ENCODE measurements at places on chromosomes 7 and 10. TPM values are rescaled to one million over a fixed set of nuclear protein-coding genes. Genes with fewer than 3 reads are reported as not detected.

Gene SNCG
- total RNA-seq = 2.0 TPM

Gene MEOX2
- total RNA-seq = 16.2 TPM

Gene LIPN
- total RNA-seq = not detected

Gene SDHAF3
- total RNA-seq = 8.4 TPM

Gene MINDY4
- 1.4 TPM for total RNA-seq

Gene ZNF33A
- 31.1 TPM for total RNA-seq

Gene RBM20
- total RNA-seq = 7.4 TPM

Gene SUV39H2
- total RNA-seq = 7.4 TPM

DNA sequence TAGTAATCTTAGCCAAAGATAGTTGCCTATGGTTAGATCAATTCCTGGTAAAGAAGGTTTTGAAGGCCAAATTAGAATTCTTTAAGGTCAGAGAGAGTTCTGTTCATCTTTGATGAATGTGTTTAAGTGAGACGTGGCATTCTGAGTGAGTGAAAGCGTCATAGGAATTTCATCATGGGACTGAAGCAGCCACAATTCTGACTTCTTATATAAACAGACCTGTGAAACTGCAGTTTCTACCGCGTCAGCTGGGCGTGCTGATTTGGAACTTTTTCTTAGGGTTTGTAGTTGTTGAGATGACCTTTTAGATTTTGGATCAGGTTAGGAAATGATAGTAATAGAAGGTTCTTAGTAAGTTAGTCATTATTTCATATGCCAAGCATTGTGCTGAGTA, 103.8 kb downstream of the CNNM2 start:
- no peak overlapping the region for H3K4me3 ChIP-seq
- H3K27ac ChIP-seq = no peak overlapping the region
- DNase-seq = no peak
- no peaks in the 10 kb centered on the region for H3K27me3 ChIP-seq

- H3K27ac ChIP-seq = peak overlapping the region; percentile 84
- H3K4me1 ChIP-seq = peaks cover 70% of the 10 kb centered on the region
- no peak for DNase-seq
- no peaks in the 10 kb centered on the region for H3K36me3 ChIP-seq
- no peak overlapping the region for H3K4me3 ChIP-seq
Observed at GRCh38 chr10:72328829-72329204, 25.9 kb downstream of the DNAJB12 start.

GRCh38 chr10:86472061-86472460, 49.5 kb downstream of the WAPL start:
- no peak for DNase-seq
- H3K27ac ChIP-seq = no peak overlapping the region
- H3K36me3 ChIP-seq = no peaks in the 10 kb centered on the region
- H3K27me3 ChIP-seq = no peaks in the 10 kb centered on the region

DNA sequence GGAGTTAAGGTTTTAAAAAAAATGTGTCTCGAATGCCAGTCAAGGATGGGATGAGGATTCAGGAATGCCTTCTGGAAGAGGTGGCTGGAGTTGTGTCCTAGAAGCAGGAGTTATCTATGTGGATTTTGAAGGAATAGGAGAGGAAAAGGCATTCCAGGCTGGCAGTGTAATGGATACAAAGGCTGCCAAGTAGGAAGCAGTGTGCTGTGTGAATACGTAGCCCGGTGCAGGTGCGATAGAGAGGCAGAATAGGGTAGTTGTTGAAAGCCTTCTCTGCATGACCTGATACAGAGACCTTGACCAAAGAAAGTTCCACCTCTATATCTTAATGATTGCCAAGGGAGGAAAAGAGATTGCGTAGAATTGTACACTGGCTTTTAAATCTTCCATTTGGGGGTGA, 128.1 kb upstream of the ITGB1 start:
- no peaks in the 10 kb centered on the region for H3K36me3 ChIP-seq
- no peaks in the 10 kb centered on the region for H3K27me3 ChIP-seq
- no peak overlapping the region for H3K4me3 ChIP-seq
- DNase-seq = no peak

- H3K27ac ChIP-seq = no peak overlapping the region
- H3K27me3 ChIP-seq = no peaks in the 10 kb centered on the region
- H3K36me3 ChIP-seq = no peaks in the 10 kb centered on the region
- H3K4me3 ChIP-seq = no peak overlapping the region
- no peak for DNase-seq
Observed at GRCh38 chr7:114900127-114900526, 21.8 kb upstream of the MDFIC start.

GRCh38 chr7:148620749-148621359, 30.3 kb downstream of the C7orf33 start:
- peaks cover 22% of the 10 kb centered on the region for H3K4me1 ChIP-seq
- H3K27ac ChIP-seq = no peak overlapping the region
- H3K36me3 ChIP-seq = no peaks in the 10 kb centered on the region
- no peak for DNase-seq
- no peaks in the 10 kb centered on the region for H3K27me3 ChIP-seq

DNA sequence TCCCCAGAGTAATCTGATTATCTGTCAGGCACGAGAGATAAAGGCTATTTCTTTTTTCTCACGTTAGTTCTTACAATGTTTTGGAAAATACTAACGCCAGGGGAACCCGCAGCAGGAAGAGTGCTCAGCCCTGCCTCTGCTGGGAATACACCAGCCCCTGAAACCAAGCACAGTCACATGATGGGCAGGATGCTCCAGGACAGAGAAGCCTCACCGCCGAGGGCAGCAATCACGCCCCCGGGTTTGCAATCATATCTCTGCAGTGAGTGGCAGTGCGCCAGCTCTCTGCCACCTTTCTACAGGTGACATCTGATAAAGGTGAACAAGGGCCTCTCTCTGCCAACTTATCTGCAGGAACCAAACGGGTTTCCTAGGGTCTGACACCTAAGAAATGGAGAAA, 39.8 kb downstream of the BRI3 start:
- DNase-seq = no peak
- peaks cover 11% of the 10 kb centered on the region for H3K4me1 ChIP-seq
- peaks cover 8% of the 10 kb centered on the region for H3K27me3 ChIP-seq
- no peak overlapping the region for H3K27ac ChIP-seq
- H3K36me3 ChIP-seq = no peaks in the 10 kb centered on the region

DNA sequence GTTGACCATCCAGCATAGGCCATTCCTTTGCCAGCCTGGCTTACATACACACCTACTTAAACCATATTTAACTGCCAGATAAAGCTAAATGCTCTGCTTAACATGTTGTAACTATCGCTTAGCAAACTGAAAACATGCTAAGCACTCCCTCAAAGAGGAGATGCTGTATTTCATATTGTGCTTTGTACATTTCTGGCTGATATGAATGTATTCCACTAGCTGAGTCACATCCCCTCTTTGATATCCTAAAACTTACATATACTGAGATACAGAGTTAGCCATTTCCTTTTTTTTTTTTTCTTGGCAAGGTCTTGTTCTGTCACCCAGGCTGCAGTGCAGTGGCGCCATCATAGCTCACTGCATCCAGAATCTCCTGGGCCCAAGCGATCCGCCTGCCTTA, 99.4 kb downstream of the TPST1 start:
- H3K27ac ChIP-seq = no peak overlapping the region
- DNase-seq = no peak
- no peaks in the 10 kb centered on the region for H3K27me3 ChIP-seq
- H3K4me1 ChIP-seq = no peaks in the 10 kb centered on the region
- no peaks in the 10 kb centered on the region for H3K36me3 ChIP-seq
- H3K4me3 ChIP-seq = no peak overlapping the region

GRCh38 chr7:83873459-83873858, 224.5 kb upstream of the SEMA3E start:
- H3K4me3 ChIP-seq = no peak overlapping the region
- no peaks in the 10 kb centered on the region for H3K27me3 ChIP-seq
- DNase-seq = no peak
- no peaks in the 10 kb centered on the region for H3K36me3 ChIP-seq

GRCh38 chr10:104253606-104254410, 884 bp upstream of the GSTO1 start:
- H3K4me3 ChIP-seq = peak overlapping the region; percentile 75
- no peaks in the 10 kb centered on the region for H3K27me3 ChIP-seq
- peaks cover 27% of the 10 kb centered on the region for H3K4me1 ChIP-seq
- DNase-seq = no peak
- H3K27ac ChIP-seq = peak overlapping the region; percentile 95

- no peak overlapping the region for H3K4me3 ChIP-seq
- no peaks in the 10 kb centered on the region for H3K36me3 ChIP-seq
- H3K27ac ChIP-seq = no peak overlapping the region
- no peak for DNase-seq
Observed at GRCh38 chr7:6631605-6632004, 5.5 kb upstream of the ZNF316 start.

Measured in gastrocnemius medialis (tissue), 4 donors.